ENCODE measurements at places on chromosomes 1 and 21. TPM values are rescaled to one million over a fixed set of nuclear protein-coding genes. Genes with fewer than 3 reads are reported as not detected.

The GIPC2 gene
- 0.28 TPM for total RNA-seq

The ZNF695 gene
- total RNA-seq, result 1.1 TPM

The CADM3 gene
- total RNA-seq, result not detected

The TTLL7 gene
- total RNA-seq, result 13.3 TPM

The ZBTB8B gene
- not detected for total RNA-seq

The AKT3 gene
- total RNA-seq, result 30.0 TPM

The IFI44 gene
- total RNA-seq, result 2.7 TPM

The PRDM15 gene
- 5.6 TPM for total RNA-seq

The TFF2 gene
- total RNA-seq, result not detected

The STIL gene
- total RNA-seq, result 17.2 TPM

The GRIK1 gene
- total RNA-seq, result not detected

The PIGR gene
- not detected for total RNA-seq

The PDZK1 gene
- total RNA-seq, result 1.7 TPM

The TEX38 gene
- total RNA-seq, result not detected

The CD101 gene
- not detected for total RNA-seq

The HMGCS2 gene
- not detected for total RNA-seq

The JMJD4 gene
- 26.7 TPM for total RNA-seq

The PDE9A gene
- total RNA-seq, result 0.90 TPM

The COL9A2 gene
- 0.56 TPM for total RNA-seq

The SERPINC1 gene
- not detected for total RNA-seq

The CHIA gene
- total RNA-seq, result not detected

The JAM2 gene
- total RNA-seq, result 0.83 TPM

The BEND5 gene
- 1.1 TPM for total RNA-seq

The CELA3B gene
- total RNA-seq, result not detected

The PRRX1 gene
- total RNA-seq, result 65.4 TPM

The PPIAL4G gene
- total RNA-seq, result not detected

The WNT3A gene
- total RNA-seq, result not detected

The TNNI3K gene
- 0.90 TPM for total RNA-seq

All from IMR-90 (cell line).